ENCODE measurements at places on chromosomes 16 and 17. TPM values are rescaled to one million over a fixed set of nuclear protein-coding genes. Genes with fewer than 3 reads are reported as not detected.

Gene VAT1L
- total RNA-seq: 1.7 TPM

Gene MT1F
- total RNA-seq: not detected

GRCh38 chr17:34314279-34314678 lies 5.0 kb upstream of the CCL8 start:
- DNase-seq: no peak

- no peak for DNase-seq
Measured at GRCh38 chr16:31764103-31764502, 109.5 kb upstream of the ZNF267 start.

DNA sequence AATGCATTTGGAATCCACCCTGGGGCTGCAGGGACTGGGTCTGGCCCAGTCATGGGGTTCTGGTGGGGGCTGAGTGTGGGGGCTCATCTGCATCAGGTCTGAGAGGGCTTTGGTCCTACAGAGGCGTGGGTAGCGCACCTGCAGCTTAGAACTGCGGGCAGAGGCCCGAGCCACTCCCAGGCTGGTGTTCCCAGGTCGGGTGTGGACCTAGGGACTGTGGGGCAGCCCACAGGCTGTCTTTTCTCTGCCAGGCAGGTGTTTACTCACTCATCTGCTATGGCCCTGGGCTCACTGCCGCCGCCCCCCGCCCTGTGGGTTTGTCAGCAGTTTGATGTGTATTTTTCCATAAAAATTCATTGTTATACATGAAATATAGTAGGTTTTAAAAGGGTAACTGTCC lies 27.0 kb upstream of the DOC2B start:
- no peak for DNase-seq

DNA sequence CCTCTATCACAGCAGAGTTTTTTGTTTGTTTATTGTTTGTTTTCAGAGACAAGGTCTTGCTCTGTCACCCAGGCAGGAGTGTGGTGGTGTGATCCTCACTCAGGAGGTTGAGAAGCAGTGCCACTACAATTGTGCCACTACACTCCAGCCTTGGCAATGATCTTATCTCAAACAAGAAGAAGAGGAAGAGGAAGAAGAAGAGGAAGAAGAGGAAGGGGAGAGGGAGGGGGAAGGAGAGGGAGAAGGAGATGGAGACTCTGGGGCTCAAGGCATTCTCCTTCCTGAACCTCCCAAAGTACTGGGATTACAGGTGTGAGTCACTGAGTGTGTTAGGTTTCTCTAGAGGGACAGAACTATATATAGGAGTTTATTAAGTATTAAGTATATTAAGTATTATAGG lies 17.1 kb upstream of the C17orf58 start:
- no peak for DNase-seq

GRCh38 chr16:30605158-30605557 lies 5.0 kb downstream of the ZNF689 start:
- no peak for DNase-seq

DNA sequence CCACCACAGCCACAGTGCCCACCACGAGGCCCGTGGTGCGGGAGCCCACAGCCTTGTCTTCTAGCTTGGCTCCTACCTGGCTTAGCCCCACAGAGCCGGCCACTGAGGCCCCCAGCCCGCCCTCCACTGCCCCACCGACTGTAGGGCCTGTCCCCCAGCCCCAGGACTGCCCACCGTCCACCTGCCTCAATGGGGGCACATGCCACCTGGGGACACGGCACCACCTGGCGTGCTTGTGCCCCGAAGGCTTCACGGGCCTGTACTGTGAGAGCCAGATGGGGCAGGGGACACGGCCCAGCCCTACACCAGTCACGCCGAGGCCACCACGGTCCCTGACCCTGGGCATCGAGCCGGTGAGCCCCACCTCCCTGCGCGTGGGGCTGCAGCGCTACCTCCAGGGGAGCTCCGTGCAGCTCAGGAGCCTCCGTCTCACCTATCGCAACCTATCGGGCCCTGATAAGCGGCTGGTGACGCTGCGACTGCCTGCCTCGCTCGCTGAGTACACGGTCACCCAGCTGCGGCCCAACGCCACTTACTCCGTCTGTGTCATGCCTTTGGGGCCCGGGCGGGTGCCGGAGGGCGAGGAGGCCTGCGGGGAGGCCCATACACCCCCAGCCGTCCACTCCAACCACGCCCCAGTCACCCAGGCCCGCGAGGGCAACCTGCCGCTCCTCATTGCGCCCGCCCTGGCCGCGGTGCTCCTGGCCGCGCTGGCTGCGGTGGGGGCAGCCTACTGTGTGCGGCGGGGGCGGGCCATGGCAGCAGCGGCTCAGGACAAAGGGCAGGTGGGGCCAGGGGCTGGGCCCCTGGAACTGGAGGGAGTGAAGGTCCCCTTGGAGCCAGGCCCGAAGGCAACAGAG lies 10.5 kb downstream of the VASN start:
- no peak for DNase-seq

DNA sequence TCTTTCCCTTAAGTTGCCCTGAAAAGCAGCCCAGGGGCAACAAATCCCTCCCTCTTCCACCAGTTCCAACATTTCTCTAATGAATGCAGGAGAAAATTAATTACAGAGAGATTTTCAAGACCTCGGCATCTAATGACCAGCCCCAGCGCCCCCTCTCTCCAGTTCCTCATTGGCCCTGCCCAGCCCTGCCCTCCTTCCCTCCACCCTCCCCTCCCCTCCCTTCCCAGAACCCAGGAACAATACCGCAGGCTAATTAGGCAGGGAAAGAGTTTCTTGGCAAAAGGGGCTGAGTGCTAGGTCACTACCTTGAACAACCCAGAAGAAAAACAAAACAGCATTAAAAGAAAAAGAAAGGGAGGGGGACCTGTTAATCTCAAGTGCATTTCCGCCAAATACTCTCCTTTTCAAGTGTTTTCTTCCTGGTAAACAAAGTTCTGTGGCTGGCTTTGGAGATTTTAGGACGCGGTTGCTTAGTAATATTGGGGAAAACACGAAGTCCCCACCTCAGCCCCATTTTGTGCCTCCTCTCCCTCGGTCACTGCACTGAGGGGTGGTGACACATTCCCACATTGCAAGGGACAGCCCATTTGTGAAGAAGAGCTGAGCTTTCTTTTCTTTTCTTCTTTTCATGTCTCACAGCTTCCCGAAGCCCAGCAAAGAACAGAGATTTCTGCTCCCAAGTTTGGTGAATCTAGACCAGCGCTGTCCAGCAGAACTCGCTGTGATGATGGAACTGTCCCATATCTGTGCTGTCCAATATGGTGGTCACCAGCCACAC lies 215.4 kb downstream of the SOX9 start:
- peak; percentile 65 for DNase-seq

All from Daoy (cell line).